Right ventricle myocardium superior (tissue), 1 donor: ENCODE measurements at places on chromosomes 6 and 20. TPM values are rescaled to one million over a fixed set of nuclear protein-coding genes. Genes with fewer than 3 reads are reported as not detected.

Gene ENTPD6
- total RNA-seq: 118 TPM

GRCh38 chr6:140871911-140872310, 1260.8 kb upstream of the GJE1 start:
- no peak for DNase-seq

DNA sequence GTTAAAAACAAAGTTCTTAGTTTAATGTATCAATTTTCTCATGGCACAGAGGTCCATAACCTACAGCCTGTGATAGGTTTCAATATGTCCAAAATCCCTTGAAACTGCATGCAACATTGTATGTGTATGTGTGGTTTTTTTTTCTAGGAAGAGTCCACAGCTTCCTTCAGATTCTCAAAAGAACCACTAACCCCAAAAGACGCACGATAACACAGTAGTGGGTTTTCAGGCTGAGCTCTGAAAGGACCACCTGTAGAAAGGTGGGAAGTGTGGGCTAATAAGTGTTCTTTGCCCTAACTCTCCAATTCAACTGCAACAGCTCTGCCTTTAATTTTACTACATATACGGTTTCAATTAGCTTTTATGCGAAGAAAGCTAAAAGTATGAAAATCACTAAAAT, 11.5 kb upstream of the KATNA1 start:
- no peak for DNase-seq

DNA sequence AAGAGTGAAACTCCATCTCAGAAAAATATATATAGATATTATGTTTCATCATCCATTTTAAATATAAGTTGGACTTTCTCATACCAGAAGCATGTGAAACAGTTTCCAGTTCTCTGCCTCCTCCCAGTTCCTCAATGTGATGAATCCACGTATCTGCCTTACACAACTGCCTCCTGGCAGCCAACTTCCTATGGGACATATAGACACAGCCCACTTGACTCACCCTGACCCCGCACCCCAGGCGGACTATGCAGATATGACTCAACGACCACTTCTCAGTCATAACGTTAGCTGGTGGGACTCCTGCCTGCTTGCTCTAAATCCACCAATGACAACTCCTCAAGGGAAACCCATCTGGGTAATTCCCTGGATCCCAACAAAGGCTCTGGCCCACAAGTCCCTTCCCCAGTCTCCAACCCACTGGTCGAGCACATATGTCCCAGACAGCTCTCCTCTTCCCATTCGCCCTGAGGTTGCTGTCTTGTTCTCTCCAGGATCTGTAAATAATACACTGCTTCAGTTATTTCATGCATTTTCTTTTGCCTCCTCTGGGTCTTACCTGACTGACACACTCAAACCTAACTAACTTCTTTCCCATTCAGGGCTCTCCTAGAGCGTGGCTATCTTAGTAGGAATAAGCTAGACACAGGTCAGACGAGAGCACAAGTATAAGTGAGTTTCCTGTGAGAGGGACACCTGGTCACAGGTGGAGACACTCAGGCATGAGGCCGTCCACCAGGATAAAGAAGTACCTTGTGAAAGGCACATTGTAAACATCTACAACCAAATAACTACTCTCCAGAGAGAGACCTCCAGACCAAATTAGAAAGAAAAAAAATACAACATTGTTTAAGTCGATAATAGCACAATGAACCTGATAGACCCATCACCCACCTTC, 548.5 kb downstream of the CD83 start:
- peak; percentile 56 for DNase-seq
